ENCODE measurements at places on chromosomes 16 and 17. TPM values are rescaled to one million over a fixed set of nuclear protein-coding genes. Genes with fewer than 3 reads are reported as not detected.
A peak's percentile ranks its signal among the peaks of the same experiment; 100 is the strongest.

Gene NEUROD2
- not detected for total RNA-seq

Gene FAM171A2
- 26.9 TPM for total RNA-seq

Gene HEATR9
- not detected for total RNA-seq

Gene CDRT15
- total RNA-seq: not detected

Gene NPIPA3
- total RNA-seq: not detected

Gene ASGR2
- not detected for total RNA-seq

Gene APOBR
- not detected for total RNA-seq

Gene CSH1
- not detected for total RNA-seq

Gene TBC1D26
- total RNA-seq: 0.78 TPM

Gene TNRC6C
- total RNA-seq: 28.7 TPM

Gene DRC3
- 2.1 TPM for total RNA-seq

DNA sequence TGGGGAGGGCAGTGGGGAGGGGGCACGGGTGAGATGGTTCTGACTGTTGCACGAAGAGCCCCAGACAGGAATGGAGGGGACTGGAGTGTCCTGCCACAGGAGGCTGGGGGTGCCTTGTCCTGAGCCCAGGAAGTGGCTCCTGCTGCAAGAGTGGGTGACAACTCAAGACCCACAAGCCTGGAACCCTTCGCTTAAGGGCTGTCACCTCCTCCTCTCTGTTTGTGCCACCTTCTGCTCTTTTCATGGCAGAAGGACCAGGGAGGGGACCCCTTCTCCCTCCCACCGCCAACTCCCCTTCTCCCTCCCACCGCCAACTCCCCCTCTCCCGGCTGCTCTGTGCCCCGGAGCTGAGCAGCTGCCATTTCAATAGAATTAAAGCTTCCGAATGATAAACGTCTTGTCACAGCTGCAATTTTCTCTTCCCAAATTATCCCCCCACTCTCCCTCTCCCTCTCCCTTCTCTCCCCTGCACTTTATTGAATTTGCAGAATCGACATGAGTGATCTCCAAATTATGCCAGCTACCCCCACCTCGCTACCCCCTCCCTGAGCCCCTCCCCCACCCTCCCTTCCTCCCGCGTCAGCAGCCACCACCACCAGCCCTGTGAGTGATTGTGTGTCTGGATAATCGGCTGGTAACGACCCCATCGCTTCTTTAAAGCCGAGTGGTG is 13.7 kb downstream of the GJD3 start:
- no peak for DNase-seq

GRCh38 chr16:49464877-49465504 is 91.4 kb downstream of the C16orf78 start:
- peak; percentile 81 for DNase-seq

DNA sequence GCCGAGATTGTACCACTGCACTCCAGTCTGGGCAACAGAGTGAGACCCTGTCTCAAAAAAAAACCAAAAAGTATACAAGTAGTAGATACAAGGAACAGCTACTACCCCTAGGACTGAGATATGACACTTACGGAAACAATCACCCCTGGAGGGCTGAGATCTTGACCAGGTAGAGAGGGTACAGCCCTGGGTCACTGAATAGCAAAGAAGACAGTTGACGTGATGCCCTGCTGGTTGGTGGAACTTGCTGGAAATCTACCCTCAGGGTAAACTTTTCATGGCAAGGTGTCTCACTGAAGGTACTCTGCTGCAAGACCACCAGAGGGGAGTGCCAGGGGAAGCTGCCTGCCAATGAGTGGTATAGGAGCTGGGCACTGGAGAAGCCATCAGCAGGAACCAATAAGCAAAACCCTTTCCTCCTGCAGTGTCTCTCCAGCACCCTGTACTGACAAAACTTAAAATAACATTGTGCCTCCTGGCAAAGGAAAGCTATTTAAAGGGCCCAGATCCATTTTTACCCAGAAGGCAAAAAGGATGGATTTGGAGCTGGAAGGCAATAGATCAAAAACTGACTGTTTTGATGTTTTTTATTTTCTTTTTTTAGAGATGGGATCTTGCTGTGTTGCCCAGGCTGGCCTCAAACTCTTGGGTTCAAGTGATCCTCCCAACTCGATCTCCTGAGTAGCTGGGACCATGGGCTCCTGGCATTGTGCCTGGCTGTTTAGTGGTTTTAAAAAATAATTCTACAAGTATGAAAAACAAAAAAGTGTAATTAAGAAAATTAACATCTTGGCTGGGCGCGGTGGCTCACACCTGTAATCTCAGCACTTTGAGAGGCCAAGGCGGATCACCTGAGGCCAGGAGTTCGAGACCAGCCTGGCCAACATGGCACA is 11.3 kb upstream of the PDXDC1 start:
- peak; percentile 81 for DNase-seq

DNA sequence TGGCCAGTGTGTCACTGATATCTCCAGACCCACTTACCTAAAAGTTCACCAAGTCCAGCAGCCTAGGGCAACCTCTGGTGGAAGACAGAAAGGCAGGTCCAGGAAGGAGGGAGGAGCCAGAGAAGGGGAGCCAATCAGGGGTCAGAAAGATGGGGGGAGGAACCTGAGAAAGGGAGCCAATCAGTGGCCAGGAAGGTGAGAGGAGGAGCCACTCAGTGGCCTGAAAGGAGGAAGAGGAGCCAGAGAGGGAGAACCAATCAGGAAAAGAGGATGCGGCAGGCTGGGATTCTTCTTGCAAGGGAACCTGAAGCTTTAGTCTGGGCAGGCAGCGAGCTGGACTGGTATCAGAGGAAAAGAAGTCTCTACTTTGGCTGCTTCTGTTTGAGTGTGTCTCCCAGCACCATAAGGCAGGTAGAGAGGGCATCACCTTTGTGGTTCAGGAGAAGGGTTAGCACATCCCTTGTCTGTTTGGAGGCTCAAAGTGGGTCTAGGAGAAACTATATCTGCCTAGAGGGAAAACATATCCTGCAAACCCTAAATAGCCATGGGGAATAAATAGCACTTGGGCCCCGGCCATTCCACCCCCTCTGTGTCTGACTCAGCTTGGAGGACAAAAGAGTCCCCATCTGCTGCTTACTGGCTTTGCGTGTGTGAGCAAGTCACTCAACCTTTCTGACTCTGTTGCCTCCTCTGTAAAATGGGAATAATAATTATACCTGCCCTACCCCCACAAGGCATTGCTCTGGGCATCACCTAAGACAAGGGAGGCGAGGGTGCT is 43.4 kb upstream of the CRHR1 start:
- DNase-seq: no peak

DNA sequence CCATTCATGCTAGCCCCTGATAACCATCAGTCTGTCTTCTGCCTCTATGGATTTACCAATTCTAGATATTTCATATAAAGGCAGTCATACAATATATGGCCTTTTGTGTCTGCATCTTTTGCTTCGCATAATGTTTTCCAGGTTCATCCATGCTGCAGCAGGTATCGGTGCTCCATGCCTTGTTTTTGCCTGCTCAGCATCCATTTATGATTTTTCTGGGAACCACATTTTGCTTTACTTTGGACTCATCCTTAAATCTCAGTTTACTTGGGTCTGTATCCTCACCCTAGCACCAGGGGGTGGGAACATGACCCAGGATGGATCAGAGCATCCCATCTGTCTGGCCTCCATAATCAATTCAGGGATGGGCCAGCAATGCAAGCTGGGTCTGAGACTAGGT is 325.7 kb downstream of the XYLT1 start:
- no peak for DNase-seq

- no peak for DNase-seq
Measured at GRCh38 chr16:70432356-70432722, 6.6 kb downstream of the ST3GAL2 start.

DNA sequence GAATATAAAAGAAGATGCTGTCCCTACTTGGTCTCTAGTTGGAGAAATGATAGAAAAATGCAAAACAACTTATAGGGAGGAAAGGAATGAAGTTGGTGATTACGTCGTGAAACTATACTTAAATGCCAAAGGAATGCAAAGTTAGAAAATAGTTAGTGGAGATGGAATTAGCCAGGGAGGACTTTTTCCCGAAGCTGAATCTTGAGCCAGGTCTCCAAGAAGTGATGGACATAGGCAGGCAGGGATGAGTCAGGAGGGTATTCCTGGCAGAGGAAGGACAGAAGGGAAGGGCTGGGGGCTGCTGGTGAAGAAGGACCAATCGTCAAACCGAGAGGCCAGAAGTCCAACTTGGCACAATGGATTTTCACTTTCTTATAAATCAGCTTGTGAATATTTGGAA is 1.8 kb downstream of the SNTB2 start:
- DNase-seq: no peak

DNA sequence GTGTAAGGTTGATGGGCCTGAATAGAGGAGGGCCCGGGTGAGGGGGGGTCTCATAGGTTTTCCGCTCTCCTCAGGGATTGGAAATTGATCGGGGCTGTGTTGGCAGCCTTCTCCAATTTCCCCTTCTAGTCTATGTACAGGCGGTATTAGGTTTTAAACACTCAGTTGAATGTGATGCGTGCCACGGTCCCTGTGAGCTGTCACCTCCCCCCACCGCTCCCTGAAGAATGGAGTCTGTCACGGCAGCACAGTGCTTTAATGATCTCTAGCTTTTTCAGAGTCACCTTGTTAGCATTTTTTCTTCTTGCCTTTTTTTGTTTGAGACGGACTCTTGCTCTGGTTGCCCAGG is 800 bp downstream of the COX4I1 start:
- DNase-seq: no peak

GRCh38 chr16:6482696-6483468 is 849.8 kb upstream of the RBFOX1 start:
- DNase-seq: no peak

GRCh38 chr17:59381716-59382570 is 50.5 kb downstream of the YPEL2 start:
- no peak for DNase-seq

- DNase-seq: no peak
Measured at GRCh38 chr17:48882272-48882671, 10.3 kb upstream of the ATP5MC1 start.

- no peak for DNase-seq
Measured at GRCh38 chr17:74464730-74465377, 1.6 kb upstream of the CD300A start.

DNA sequence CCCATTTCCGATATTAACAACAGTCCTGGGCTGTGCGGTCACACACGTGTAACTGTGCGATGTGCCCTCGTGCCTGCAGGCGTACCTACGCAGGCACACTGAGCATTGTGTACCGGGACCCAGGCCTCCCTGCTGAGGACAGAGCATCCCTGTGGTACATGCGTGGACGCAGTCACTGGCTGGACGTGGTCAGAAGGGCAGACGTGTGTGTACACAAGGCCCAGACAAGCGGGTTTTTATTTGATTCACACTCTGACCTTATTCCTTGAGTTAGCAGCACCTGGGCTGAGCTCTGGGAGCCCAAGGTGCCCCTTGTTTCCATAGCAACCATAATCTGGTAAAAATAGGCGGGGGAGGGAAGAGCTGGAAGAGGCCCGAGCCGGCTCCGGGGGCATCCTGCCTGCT is 19.5 kb downstream of the RAP1GAP2 start:
- no peak for DNase-seq

- no peak for DNase-seq
Measured at GRCh38 chr16:87821376-87822107, 47.8 kb downstream of the SLC7A5 start.

DNA sequence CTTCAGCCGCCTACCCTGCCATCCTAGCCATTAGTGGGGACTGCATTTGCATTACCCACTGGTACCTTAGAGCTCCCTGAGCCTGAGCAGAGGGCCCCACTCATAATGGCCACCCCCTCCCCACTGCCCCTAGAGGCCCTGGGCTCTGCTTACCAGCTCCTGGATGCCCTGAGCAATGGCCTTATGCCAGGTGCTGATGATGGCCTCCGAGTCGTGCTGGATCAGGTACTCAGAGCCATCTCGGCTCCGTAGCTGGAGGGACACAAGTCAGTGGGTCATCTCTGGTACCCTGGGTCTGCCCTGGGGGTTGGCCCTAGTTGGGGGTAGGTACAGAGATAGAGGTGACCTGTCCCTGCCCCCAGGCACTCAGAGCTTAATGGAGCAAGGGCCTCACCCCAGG is 34.9 kb downstream of the ARHGAP27 start:
- no peak for DNase-seq

DNA sequence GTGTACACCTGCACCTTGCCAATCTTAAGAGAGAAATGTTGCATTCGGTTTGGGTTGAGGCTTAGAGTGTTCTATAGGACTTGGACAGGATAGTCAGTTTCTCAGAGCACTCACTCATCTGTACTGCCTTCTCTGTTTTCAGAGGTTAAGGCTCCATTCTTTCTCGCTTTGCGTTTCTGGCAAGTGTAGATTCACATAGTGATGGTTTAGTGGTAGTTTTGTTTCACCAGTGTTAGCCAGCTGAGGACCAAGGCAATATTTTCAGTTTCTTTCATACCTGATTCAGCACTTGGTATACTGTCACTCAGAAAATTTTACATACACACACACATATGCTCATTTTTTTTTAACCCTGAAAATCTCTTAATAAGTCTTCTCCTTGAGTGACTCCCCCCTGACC is 1.3 kb downstream of the ATXN1L start:
- DNase-seq: no peak

- no peak for DNase-seq
Measured at GRCh38 chr17:73308017-73308823, 3.6 kb downstream of the CDC42EP4 start.

- DNase-seq: no peak
Measured at GRCh38 chr17:9875441-9875840, 29.6 kb downstream of the RCVRN start.

- no peak for DNase-seq
Measured at GRCh38 chr16:27906883-27907282, 156.6 kb downstream of the GSG1L start.

DNA sequence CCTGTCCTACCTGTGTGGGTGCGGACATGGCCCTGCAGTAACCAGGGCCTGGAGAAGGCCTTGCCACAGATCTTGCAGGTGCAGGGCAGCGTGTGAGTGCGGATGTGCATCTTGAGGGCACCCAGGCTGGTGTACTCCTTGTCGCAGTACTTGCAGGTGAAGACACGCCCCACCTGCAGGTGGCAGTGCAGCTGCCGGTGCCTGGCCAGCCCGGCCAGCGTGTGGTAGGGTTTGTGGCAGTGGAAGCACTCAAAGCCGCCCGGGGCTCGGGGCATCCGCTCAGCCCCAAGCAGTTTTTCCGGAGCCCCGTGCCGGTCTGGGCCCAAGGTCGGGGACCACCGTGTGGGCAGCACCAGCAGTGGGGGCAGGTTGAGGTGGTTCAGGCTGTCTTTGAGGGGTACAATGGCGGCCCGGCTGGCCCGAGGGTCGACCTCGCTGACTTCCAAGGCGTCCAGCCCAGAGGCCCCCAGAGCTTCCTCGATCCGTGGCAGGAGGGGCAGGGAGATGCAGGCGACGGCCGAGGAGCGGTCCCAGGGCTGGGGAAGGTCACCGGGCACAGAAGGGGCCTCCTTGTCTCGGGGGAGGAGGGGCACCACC is 5.1 kb downstream of the SNAI3 start:
- no peak for DNase-seq

- no peak for DNase-seq
Measured at GRCh38 chr17:49618028-49618611, 42.4 kb downstream of the NXPH3 start.

- DNase-seq: no peak
Measured at GRCh38 chr16:47880653-47881052, 275.1 kb downstream of the ABCC12 start.

- no peak for DNase-seq
Measured at GRCh38 chr16:10849736-10850477, 27.1 kb upstream of the CIITA start.

- no peak for DNase-seq
Measured at GRCh38 chr17:38572669-38573365, 32.9 kb downstream of the SRCIN1 start.

GRCh38 chr16:56658327-56658875 is 642 bp downstream of the MT1F start:
- DNase-seq: no peak
